Cerebellar cortex (tissue), 1 donor: ENCODE measurements at places on chromosomes 12 and 14.

DNA sequence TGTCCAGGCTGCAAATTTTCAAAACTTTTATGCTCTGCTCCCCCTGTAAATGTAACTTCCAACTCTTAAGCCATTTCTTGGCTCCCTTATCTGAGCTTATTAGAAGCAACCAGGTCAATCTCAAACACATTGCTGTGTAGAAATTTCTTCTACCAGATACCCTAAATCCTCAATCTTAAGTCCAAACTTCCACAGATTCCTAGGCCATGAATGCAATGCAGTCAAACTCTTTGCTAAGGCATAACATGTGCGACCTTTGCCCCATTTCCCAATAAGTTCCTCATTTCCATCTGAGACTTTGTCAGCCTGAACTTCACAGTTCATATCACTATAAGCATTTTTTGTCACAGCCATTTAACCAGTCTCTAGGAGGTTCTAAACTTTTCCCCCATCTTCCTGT, 64.5 kb downstream of the TMTC3 start:
- DNase-seq: no peak

DNA sequence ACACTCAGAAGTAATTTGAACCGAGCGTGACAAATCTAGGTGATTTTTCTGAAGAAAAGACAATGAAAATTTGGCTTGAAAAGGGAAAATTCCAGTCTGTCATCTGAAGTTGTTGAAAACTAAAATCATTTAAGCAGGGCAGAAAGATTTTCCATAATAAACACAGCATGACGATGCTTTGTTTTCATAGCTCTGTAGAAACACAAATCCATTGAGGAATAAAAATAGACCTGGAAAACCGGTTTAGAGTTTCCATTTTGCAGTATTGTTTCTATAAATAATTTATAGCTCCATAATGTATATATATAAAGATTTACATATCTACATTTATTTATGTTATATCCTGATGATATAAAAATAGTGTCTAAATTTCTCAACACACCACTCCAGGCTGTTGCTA, 1918.5 kb upstream of the FLRT2 start:
- DNase-seq: no peak

GRCh38 chr14:50605766-50606165, 45.8 kb downstream of the ATL1 start:
- DNase-seq: no peak

DNA sequence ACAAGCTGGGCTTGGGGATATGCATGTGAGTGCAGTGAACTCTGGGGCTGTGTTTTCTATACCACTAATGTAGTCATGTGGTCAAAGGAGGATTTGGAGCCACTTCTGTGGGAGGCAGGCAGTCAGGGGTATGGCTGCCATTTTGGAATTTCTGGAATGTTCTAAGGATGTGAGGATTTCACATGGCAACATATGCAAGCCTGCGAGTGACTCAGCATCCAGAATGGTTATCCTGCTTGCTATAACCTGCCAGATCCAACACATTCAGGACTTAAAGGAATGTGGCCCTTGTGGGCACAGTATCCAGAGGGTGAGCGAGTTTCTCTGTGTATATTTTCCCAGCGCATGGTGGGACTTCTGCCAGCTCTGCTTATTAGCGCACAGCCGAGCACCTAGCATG, 249.2 kb upstream of the PWP1 start:
- DNase-seq: no peak

GRCh38 chr12:32617534-32617933, 61.6 kb upstream of the DNM1L start:
- DNase-seq: no peak

GRCh38 chr14:68580096-68580645, 212.7 kb downstream of the ZFP36L1 start:
- DNase-seq: no peak
